ENCODE measurements at places on chromosomes 1 and 21.

- no peak for DNase-seq
Observed at GRCh38 chr1:172948457-172948856, 102.3 kb downstream of the TNFSF18 start.

DNA sequence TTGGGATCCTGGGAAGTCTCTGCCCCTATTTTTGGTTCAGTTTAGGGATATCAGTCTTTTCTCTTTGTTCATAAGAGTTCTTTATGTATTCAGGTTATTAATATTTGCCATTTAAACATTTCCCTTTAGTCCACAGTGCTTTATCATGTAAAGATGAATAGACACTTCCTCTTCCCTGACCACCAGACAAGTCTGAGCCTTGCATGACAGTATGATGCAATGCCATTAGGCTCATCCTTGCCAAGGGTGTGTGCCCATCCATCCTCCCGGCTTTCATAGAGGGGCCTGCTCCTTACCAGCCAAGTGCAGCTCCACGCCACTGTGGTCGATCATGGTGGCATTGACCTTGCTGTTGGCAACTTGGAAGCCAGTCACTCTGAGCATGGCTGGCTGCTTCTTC, 52.1 kb downstream of the ZSCAN20 start:
- DNase-seq = no peak

GRCh38 chr1:37240897-37241296, 206.6 kb upstream of the GRIK3 start:
- DNase-seq = no peak

- DNase-seq = no peak
Observed at GRCh38 chr1:21665711-21666575, 3.2 kb downstream of the RAP1GAP start.

- DNase-seq = no peak
Observed at GRCh38 chr1:153921803-153922075, 1.0 kb downstream of the GATAD2B start.

- DNase-seq = no peak
Observed at GRCh38 chr1:17287130-17287776, 20.7 kb upstream of the PADI4 start.

DNA sequence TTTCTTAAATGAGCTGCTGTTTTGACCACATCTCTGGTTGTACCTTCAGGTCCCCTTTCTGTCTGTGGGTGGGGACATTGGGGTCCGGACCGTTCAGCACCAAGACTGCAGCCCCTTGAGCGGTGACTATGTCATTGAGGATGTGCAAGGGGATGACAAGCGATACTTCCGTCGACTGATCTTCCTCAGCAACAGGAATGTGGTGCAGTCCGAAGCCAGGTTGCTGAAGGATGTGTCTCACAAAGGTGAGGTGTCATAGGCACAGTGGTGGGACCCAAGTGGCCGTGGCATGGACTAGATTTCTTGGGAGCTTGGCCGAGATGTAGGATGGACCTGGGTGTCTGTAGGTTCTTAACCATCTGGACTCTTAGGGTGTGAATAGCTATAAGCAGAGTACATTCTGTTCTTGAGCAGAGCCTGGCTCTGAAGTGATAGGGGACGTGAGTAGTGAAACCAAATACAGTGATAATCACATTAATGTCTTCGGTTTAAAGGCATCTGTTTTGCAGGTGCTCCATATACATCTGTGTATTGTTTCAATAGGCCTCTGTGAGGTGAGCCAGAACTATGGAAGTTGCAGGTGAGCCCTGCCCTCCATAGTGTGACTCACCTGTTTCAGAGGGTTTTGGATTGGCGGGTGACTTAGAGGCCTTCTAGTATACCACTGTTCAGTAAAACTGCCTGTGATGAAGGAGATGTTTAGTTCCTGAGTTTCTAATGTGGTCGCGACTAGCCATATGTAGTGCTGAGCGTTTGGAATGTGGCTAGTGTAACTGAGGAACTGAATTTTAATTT, 6.4 kb downstream of the METTL13 start:
- no peak for DNase-seq

DNA sequence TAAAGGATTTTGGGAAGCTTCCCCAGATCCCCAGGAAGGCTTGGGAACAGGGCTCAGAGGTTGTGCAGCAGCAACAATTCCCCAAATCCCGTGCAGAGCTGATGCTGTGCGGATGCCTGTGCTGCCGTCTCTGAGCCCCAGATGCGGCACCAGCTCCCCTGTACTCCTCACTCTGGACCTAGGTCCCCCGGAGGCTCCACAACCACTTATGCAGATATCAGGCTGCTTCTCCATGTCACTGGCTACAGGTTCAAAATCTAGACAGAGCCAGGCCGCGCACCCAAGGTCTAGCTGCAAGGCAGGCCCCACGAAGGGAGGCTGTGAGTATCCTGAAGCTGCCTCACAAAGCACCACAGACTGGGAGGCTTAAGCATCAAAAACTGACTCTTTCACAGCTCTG, 81.6 kb downstream of the PDE9A start:
- DNase-seq = no peak

DNA sequence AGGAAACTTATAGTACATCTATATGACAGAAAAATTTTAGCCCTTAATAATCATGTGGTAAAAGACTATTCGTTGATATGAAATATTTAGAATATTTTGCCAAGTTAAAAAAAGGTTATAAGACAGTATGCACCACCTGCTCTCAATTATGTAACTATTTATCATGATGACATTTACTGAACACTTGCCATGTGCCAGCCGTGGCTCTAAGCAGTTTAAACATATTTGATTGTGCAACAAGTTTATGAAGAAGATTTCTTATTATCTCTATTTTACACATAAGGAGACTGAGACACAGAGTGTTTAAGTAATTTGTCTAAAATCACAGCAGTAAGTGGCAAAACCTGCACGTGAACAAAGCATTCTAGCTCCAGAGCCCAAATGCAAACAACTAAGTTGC, 199.3 kb upstream of the JUN start:
- DNase-seq = no peak

- no peak for DNase-seq
Observed at GRCh38 chr21:34592120-34592955, 22.6 kb downstream of the RCAN1 start.

GRCh38 chr1:39378377-39378776, 113.1 kb upstream of the BMP8A start:
- DNase-seq = no peak

GRCh38 chr1:202214089-202214843, 20.7 kb downstream of the LGR6 start:
- no peak for DNase-seq

GRCh38 chr1:29542548-29542947, 306.2 kb downstream of the PTPRU start:
- DNase-seq = no peak

GRCh38 chr1:235831148-235831547, 35.6 kb downstream of the LYST start:
- DNase-seq = no peak

DNA sequence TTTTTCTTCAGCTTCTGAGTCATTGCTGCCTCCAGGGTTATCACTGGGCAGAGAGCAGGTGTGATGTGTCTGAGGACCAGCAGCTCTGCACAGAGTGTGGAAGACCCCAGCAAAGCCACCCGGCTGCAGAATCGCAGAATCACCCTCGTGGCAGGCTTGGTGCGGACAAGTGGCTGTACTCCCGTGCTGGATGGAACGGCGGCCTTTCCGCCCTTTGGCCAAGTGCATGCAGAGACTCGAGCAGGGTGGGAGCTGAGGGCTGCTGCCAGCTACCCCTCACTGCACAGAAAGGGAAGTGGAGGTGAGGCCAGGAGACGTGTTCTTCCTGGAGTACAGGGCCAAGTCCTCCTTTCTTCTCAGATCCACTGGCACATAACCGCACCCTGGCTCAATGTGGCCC, 162.5 kb downstream of the PCBP3 start:
- DNase-seq = no peak

DNA sequence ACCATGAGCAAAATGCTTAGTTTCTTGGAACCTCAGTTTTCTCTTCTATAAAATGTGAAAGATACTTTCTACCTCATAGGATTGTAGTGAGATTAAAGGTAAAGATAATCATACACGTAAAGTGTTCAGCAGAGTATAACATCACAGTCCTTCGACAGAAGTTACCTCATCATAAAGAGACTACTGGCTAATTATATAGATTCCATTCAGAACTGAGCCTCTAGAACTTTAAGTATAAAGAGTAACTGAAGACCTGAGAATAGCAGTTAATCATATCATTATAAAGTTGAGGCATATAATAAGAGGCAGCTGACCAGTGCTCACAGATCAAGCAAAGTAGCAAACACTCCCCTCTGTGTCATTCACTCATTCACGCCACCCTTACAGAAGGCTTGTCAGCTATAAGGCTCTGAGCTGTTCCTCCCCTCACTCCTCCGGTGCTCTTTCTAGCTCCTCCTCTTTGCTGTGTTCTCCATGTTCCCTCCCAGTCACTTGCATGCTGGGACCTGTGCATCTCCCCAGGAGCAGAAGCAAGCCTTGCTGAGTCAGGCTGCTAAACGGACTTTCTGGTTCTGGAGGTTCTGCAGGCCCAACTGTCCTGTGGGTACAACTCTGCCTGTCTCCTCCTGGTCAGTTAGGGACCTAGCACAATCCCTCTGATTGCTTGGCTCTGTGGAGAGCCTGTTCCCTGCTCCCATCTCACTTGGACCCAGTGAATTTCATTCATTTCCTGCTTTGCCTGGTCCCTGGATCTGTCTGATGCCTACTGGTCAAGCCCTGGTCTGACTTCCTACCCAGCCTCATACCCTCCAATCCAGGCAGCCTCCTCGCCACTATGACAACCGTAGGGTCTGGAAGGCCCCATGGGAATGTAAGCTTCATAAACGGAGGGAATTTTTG, 28.3 kb upstream of the LY9 start:
- DNase-seq = no peak

DNA sequence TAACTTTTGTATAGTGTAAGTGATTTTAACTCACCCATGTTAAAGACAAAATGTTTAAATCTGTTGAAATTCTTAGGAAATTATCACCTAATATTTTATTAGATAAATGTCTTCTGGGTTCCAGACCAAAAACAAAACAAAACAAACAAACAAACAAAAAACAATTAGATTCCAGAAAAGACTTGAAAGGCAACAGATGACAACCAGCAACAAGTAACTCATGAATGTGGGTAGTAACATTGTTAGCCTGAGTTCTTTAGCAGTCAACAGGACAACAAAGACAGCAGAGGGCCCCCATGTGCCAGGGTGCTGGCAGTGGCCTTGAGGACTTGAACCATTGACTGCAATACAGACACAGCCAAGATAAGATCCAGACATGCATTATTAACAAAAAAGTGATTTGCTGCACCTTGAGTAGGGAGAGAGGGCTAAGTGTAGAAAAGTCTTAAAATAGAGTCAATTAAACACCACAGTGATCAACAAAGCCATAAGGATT, 2.4 kb upstream of the CD247 start:
- no peak for DNase-seq

DNA sequence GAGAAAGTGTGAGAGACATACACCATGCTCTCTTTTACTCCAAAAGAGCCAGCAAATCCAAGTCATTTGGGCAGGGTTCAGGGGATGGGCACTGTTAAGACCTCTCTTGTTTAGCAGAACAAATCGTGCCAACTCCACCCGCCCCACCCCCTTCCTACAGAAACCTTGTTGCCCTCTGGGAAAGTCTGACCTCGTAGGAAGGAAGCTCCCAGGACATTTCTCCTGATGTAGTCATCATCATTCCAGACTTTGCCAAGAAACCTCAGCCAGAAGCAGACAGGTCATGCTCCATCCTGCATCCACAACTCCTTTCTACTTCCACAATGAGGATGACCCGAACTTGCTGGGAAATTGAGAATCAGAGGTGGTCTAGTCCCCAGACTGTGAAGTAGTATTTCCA, 57.7 kb downstream of the UBE2T start:
- DNase-seq = no peak

GRCh38 chr21:15669247-15669646, 60.5 kb upstream of the USP25 start:
- DNase-seq = no peak

- DNase-seq = no peak
Observed at GRCh38 chr21:26093122-26093521, 77.4 kb downstream of the APP start.

DNA sequence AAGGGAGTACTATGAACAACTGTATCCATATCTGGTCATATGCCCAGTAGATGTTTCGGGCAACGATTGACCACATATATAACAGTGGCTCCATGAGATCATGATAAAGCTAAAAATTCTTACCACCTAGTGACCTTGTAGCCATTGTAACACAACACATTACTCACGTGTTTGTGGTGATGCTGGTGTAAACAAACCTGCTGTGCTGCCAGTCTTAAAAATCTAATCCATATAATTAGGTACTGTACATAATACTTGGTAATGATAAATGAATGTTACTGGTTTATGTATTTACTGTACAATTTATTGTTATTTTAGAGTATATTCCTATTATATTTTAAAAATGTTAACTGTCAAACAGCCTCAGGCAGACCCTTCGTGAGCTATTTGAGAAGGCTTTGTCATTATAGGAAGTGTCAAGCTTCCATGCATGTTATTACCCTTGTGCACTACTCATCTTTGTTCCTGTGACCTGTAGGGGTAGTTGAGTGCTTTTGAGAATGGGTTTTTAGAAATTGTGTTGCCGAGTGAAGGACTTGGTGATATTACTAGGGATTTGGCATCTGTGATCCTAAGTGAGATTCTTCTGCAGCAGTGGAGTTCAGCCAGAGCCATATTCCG, 23.6 kb downstream of the DIP2A start:
- no peak for DNase-seq

- DNase-seq = no peak
Observed at GRCh38 chr1:27566462-27567145, 37.3 kb downstream of the AHDC1 start.

- no peak for DNase-seq
Observed at GRCh38 chr1:3461238-3461933, 6.9 kb downstream of the ARHGEF16 start.

DNA sequence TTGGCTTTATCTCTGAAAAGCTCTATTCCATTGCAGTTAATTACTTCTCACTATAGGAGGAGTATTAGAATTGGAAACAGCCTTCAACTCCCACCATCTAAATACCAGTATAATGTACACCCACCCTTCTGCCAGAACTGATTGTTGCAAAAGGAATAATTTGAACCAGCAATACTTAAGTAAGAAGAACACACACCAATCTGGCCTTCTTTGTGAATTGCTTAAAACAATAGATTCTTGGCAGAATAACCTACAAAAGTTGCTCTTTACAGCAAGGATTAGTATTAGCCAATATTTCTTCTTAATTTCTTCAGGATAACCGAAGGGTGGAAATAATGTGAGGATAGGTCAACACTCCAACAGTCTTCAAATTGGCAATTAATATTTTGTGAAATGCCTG, 54.9 kb upstream of the ADAMTS5 start:
- DNase-seq = no peak

DNA sequence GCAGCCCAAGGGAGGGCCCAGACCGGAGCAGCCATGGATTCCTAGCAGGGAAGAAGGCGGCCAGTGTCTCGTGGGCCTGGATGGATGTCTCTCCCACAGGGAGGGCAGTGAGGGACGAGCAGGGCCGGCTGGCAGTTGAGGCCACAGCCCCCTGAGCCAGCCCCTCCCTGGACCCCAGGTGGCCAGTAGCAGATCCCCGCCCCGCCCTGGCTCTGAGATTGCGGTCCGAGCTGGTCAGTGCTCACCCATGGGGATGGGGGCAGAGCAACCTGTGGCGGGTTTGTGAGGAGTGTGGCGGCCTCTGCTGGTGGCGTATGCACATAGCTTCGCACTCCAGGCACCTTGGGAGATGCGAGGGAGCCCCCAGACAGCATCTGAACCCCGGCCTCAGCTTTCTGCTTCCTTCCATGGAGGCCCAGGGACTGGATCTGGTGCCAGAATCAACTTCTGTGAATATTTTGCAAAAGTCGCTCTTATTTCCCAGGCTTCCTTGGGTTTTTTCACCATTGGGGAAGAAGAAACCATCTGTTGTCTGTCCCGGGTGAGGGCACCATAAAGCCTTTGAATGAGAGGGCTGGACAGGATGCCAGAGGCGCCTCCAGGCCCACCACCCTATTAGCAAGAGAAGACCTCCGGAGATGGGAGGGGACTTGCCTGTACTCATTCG, 8.4 kb upstream of the KCNN3 start:
- DNase-seq = no peak

Data from esophagus squamous epithelium (tissue), 5 donors.